A172 (cell line): ENCODE measurements at places on chromosomes 5 and 9.

- no peak for DNase-seq
Measured at GRCh38 chr9:22214497-22215031, 205.5 kb upstream of the CDKN2B start.

DNA sequence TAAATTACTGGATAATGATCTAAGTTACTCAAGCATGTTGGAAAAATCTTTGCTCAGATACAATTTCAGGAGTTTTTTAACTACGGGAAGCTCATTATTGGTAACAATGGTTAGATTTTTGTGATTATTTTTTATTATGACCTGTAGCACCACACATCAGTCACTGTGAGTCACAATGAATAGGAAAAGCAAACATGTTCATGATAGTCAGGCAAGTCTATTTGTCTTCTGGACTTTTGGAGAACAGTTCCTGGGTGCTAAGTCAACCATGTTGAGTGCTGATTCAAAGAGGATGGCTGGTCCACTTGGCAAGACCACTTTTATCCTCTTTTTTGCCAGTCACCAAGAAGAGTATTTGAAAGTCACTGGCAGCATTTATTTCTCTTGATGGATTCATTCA, 403.2 kb downstream of the KIF4B start:
- no peak for DNase-seq

DNA sequence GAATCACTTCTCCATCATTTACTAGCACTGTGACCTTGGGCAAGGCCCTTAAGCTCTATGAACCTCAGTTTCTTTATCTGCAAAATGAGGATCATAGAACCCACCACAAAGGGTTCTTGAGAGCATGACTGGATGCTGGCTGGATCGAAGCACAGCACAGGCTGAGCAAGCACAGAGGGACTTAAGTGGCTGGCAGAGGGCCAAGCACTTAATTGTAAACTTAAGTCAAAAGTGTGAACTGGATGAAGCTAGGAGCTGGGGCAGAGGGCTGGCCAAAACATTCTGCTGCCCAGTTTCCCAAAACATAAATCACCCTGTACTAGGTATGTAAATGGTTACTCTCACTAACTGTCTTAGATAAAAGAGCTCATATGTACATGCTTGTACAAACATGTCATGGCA, 112.3 kb upstream of the WWC1 start:
- DNase-seq: no peak

- DNase-seq: no peak
Measured at GRCh38 chr5:149687486-149688168, 42.5 kb upstream of the PPARGC1B start.

GRCh38 chr5:61330845-61331406, 1.1 kb upstream of the ZSWIM6 start:
- DNase-seq: no peak

GRCh38 chr9:13575558-13575957, 296.1 kb upstream of the MPDZ start:
- no peak for DNase-seq

DNA sequence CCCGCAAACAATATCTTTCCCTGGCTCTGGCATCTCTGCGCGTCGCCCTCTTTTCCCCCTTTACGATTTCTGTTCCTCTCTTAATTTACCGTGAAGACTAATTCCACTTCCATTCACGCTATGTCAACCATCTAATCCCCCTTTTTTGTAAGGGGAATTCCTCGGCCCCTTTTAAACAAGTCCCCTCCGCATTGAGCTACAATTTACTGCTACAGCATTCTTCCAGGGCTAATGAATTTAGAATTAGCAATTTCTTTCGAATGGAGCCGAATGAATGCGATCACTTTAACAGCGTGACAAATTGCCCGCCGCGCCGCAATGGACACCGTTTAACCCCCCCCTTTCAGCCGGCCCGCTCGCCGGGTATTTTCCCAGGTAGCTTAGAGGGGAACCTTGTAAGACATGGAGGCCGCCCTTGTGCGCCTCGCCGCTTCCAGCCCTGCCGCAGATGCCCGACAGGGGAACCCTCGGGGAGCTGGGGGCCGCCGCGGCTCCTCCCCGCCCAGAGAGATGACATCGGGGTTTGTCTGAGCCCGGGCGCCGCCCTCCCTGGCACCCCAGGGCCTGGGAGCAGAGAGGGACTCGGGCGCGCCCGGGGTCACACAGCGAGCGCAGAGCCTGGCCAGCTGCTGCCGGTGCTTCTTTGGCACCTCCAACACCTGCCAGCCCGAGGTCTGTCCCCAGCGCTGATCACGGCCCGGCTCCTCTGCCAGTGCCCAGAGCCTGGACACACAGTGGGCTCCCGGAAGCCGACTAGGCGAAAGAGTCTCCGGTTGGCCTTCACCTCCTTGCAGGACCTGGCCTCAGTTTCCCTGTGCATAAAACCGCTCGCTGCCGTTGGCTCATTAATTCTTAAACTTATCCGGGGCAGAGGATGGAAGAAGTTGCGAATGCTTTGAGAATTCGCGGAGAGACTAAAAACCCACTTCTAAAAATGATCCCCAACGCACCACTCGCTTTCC, 1.3 kb downstream of the PRDM12 start:
- no peak for DNase-seq

GRCh38 chr5:27963050-27963783, 924.8 kb upstream of the CDH9 start:
- no peak for DNase-seq

GRCh38 chr5:172440486-172440885, 13.8 kb downstream of the SH3PXD2B start:
- DNase-seq: no peak

- DNase-seq: peak; percentile 64
Measured at GRCh38 chr9:101387871-101388506, 3.2 kb upstream of the BAAT start.

DNA sequence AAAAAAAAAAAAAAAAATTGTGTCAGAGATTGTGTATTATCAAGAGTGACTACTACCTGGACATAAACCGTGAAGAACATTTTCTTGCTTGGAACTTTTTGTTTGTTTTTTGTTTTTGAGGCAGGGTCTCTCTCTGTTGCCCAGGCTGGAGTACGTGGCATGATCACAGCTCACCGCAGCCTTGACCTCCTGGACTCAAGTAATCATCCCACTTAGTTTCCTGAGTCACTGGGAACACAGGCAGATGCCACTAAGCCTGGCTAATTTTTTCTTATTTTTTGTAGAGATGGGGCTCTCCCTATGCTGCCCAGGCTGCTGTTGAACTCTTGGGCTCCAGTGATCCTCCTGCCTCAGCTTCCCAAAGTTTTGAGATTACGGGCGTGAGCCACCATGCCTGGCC, 25.8 kb downstream of the DCP2 start:
- no peak for DNase-seq

GRCh38 chr5:138775034-138775433, 21.8 kb downstream of the CTNNA1 start:
- no peak for DNase-seq

GRCh38 chr5:5481206-5481605, 58.7 kb downstream of the ICE1 start:
- DNase-seq: no peak

DNA sequence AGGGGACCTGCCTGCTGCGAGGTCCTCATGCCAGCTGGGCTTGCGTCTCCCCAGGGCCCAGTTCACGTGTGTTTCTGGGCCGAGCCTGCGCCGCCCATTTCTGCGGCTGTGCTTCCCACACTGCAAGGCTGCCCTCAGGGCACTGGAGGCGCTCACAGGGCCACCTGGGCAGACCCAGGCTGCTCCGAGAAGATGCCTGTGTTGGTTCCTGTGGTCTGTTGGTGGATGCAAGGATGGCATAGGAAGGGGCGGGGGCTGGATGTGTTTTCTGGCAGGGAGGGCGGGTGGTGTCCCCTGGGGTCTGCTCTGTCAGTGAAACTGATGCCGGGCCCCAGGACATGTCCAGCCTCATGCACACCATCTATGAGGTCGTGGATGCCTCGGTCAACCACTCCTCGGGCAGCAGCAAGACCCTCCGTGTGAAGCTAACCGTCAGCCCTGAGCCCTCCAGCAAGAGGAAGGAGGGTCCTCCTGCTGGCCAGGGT, 25.9 kb downstream of the NKD2 start:
- DNase-seq: no peak

DNA sequence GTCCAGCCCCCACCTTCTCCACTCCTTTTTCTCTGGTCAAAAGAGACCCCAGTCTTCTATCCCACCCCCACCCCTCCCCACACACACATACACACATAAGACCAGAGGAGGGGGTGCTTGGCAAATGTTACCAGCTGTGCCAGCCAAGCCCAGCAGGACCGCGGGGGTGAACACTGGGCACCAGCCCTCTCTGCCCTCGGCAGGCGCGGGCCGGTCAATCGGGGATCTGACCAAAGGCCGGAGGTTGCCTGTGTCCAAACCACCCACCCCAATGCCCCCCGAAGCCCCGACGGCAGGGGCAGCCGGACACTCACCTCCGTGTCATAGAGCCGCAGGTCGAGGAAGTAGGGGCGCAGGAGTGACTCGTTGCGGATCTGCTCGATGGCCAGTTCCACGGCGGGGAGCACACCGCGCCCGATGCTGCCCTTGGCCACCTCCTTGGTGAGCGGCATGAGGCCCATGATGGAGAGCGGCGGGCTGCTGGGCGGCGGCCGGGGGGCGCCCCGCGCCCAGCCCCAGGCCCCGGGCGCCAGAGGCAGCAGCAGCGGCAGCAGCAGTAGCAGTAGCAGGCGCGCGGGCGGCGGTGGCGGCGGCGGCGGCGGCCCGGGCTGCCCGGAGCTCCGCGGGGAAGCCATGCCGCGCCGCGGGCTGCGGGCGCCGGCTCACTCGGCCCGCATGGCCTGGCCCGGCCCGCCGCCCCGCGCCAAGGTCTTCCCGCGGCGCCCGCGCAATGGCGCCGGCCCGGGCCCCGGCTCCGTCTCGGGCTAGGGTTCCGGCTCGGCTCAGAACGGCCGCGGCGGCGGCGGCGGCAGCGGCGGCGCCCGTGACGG, 417 bp downstream of the GABBR2 start:
- DNase-seq: no peak

- DNase-seq: peak; percentile 76
Measured at GRCh38 chr5:174910245-174910737, 185.9 kb downstream of the MSX2 start.

GRCh38 chr9:136881691-136882108, 4.6 kb upstream of the TRAF2 start:
- peak; percentile 74 for DNase-seq

DNA sequence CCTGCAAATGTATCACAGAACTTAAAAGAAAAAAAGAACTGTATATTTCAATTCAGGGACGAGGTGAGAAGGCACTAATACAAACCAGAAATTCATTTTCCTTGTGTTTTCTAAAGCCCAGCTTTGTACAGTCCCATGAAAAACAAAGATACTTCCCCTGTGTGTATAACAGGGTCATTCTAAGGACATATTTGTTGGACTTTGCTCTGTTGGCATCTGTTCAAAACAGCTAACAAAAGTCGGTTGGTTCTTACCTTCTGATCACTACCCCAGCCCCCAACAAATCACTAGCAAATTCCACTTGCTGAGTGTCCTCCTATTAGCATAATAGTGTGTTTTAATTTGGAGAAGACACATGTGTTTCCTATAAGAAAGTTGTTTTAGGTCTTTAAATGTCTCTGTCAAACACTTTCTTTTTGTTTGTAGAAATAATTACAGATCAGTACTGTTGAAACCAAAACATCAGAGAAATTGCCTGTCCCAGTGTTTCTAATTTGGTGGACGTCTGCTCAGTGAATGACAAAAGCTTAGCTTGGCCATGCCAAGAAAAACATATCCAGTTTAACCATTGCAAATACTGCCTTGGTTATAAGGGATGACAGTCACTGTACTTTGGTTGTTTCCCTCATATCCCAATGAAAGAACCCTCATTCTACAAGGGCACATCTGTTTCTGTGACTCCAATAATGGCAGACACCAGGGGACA, 480.5 kb downstream of the EBF1 start:
- no peak for DNase-seq

GRCh38 chr5:13412040-13412595, 532.4 kb downstream of the DNAH5 start:
- no peak for DNase-seq

GRCh38 chr9:134328841-134329575, 2.8 kb downstream of the RXRA start:
- no peak for DNase-seq

DNA sequence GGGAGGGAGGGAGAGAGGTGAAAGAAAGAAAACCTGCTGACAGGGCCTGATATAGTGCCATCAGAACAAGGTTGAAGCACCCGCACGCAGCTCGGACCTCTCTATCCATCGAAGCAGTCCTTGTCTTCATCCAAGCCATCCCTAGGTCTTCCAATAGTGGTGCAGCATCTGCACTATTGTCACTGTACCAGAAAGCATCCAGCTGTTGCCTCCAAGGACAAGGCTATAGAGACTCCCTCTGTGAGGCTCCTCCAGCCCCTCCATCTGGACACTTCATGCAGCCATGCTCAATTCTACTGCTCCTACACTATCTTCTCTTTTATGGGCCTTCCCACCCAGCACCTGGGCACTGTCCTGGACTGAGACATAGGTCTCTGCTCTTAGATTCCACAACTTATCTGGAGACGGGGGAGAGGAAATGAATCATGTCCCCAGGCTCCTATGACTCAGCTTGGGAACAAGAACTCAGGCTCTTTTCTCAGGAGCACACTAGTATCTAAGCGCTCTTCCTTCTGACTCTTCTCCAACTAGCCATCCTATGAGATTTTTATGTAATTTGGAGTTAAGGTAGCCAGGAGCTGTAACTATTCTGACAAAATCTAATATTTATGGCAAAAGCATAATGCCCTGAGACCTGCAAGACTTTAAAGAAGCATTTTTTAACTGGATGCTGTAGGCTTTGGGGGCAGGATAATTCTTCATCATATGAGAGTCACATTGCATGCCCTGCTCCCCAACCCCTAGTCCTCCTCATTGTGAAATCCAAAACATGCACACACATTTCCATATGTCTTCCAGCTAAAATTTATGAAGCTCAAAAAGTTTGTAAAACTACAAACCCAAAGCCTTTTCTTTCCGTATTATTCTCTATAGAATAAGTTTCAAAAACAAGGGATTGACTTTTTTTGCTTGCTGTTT, 446.8 kb downstream of the CCDC171 start:
- peak; percentile 95 for DNase-seq

- DNase-seq: peak; percentile 17
Measured at GRCh38 chr5:139561655-139562451, 714 bp downstream of the UBE2D2 start.

GRCh38 chr5:6899221-6899620, 186.0 kb downstream of the TENT4A start:
- no peak for DNase-seq

GRCh38 chr9:126496781-126497659, 116.7 kb upstream of the LMX1B start:
- DNase-seq: no peak

GRCh38 chr5:62310426-62311143, 4.6 kb downstream of the KIF2A start:
- DNase-seq: no peak

GRCh38 chr5:67437905-67438845, 241.6 kb upstream of the CD180 start:
- no peak for DNase-seq
